ENCODE measurements at places on chromosomes 5 and 9. TPM values are rescaled to one million over a fixed set of nuclear protein-coding genes. Genes with fewer than 3 reads are reported as not detected.

Gene GNA14
- 0.32 TPM for total RNA-seq

Gene TAF11L5
- 0.83 TPM for total RNA-seq

Gene IL7R
- not detected for total RNA-seq

Gene PCDHA1
- total RNA-seq: 0.69 TPM

DNA sequence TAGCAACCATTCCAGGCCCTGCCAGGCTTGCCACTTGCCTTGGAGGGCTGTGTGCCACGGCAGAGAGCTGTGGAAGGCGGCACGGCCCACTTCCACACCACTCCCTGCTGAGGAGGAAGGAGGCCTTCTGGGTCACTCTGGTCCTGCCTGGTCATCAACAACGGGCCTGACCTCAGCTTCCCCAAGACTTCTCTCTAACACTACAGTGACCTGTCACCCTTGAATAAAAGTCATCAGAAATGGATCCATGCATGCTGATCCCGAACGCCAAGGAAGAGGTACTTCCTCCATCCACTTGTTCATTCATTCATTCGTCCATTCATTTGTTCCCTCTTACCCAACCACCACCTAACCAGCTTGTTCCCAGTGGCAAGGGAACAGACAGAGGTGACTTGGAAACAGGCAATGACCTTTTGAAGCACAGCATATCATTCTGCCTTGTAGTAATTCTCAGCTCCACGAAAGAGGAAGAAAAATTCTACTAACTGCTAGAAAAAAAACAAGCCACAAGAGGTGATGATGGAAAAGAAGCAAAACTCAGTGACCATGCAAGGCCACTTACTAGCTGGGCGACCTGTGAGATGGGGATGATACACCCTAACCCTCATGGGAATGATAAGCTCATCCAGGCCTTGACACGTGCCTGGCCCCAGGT is 58.6 kb downstream of the STK10 start:
- H3K27ac ChIP-seq: no peak overlapping the region
- no peak overlapping the region for H3K4me3 ChIP-seq
- H3K27me3 ChIP-seq: peaks cover 3% of the 10 kb centered on the region

DNA sequence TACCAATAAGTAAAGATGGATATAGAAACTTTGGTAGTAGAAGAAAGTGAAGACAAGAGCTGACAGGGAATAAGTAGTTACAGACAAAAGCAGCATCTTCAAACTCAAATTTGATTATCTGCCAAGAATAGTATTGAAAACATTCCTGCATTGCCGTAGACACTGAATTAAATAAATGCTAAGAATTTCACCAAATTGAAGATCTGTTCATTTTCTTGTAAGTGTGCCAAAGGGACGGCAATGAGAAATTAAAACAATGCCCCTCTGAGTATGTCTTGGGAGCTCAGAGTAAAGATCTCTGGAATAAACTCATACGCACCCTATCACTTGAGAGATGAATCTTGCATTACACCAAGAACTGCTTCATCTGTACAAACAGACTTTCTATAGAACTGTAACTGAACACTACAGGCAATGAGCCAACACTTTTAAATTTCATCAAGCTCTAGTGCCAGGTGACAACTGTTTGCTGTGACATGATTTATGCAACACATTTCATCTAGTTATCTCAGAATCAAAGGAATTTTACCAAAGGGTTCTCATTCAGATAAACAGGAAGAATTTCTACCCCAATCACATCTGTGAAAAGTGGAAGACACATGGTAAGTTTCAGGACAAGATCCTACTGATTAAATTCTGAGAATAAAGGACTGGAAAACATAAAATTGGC is 66.9 kb downstream of the RFX3 start:
- no peak for DNase-seq
- no peaks in the 10 kb centered on the region for H3K27me3 ChIP-seq
- H3K36me3 ChIP-seq: no peaks in the 10 kb centered on the region
- no peak overlapping the region for H3K4me3 ChIP-seq

GRCh38 chr5:8598996-8599395 is 730.0 kb downstream of the MTRR start:
- no peak overlapping the region for H3K27ac ChIP-seq
- no peak overlapping the region for H3K4me3 ChIP-seq
- H3K27me3 ChIP-seq: no peaks in the 10 kb centered on the region
- no peaks in the 10 kb centered on the region for H3K4me1 ChIP-seq
- DNase-seq: no peak

DNA sequence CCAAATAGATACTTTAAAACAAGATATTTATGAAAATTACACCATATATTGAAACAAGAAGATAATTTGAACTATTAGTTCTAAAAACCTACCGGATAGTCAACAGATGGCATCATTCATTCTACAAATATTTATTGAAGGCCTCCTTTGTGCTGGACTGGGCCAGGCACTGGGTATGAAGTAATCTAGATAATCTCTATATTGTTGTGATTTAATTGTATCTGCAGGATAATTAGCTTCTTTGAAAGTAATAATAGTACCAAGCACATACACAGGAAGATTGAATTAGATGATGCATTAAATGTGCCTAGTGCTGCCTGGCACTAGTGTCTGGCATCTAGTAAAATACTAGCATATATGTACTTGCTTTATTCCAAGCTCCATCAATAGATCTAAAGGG is 735.2 kb upstream of the DMAC1 start:
- no peak overlapping the region for H3K4me3 ChIP-seq
- H3K36me3 ChIP-seq: no peaks in the 10 kb centered on the region
- no peak for DNase-seq
- H3K27ac ChIP-seq: no peak overlapping the region
- H3K4me1 ChIP-seq: peaks cover 2% of the 10 kb centered on the region
